ENCODE measurements at places on chromosomes 2 and 18.

DNA sequence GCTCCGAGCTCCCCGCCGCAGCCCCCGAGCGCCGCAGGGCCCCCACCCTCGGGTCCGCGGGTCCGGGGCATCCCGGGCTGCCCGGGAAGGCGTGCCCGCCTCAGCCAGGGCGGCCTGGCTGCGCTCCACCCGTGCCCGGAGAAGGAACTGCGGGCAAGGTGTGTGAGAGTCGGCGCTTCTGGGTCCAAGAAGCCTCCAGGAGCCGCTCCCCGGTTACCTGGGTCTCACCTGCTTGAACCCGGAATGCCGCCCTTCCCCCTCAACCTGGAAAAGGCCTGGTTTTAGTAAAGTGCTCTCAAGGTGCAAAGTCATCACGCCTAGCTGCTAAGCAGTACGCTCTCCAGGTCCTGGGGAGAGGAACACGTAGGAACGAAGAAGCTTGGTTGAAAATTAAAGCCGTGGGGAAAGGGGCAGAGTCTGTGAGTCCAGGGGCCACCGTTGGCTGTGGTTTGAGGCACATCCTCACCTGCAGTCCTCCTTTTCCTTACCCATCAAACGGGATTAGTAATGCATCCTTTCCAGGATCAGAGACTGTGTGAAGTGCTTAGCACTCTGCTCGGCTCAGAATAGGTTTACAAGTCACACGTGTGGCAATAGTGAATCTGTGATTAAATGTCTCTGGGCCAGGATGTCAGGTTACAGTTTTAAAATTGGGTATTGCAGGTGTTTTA is 1.2 kb downstream of the ASAP2 start:
- DNase-seq: no peak

DNA sequence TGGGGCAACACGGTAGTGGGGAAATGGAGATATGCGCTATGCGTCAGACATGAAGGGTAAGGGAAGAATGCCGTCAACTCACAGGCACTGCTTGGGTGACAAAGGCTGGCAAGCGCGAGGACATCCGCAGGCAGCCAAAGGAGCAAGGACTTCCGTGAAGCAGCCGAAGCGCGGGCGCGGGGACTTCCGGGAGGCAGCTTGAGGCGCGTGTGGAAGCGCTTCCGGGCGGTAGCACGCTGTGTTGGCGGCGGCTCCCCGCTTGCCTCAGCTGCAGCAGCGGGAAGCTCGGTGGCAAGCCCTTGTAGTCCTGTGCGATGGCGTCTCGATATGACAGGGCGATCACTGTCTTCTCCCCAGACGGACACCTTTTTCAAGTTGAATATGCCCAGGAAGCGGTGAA is at the start of gene PSMA8:
TSS of gene PSMA8 (plus strand) at position 218 of the 400 bp plus-strand sequence. CDS start at position 315, 97 bp downstream.
- DNase-seq: no peak

GRCh38 chr18:13613099-13613498 is 113.3 kb downstream of the FAM210A start:
- no peak for DNase-seq

GRCh38 chr2:134468776-134469175 is 214.9 kb downstream of the MGAT5 start:
- no peak for DNase-seq

- DNase-seq: no peak
Measured at GRCh38 chr2:9663008-9663879, 32.4 kb upstream of the YWHAQ start.

GRCh38 chr2:192953116-192953515 is 758.4 kb upstream of the TMEFF2 start:
- no peak for DNase-seq

GRCh38 chr2:217886720-217887309 is 116.0 kb downstream of the TNS1 start:
- DNase-seq: peak; percentile 51

DNA sequence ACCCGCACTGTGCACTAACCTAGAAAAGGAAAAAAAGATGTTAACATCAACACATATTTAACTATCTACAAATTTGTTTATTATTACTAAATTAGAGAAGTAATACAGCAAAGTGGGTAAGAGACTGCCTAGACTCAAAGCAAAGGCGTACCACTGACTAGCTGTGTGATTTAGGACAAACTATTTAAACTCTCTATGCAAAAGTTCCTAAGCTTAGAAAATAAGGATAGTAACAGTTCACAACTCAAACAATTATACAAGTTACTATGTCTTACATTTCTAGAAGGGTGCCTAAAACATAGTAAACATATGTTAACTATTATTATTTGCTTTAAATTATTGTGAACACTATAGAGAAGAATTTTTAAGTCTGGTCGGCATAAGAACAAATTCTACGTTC is 119.4 kb downstream of the RTTN start:
- no peak for DNase-seq

DNA sequence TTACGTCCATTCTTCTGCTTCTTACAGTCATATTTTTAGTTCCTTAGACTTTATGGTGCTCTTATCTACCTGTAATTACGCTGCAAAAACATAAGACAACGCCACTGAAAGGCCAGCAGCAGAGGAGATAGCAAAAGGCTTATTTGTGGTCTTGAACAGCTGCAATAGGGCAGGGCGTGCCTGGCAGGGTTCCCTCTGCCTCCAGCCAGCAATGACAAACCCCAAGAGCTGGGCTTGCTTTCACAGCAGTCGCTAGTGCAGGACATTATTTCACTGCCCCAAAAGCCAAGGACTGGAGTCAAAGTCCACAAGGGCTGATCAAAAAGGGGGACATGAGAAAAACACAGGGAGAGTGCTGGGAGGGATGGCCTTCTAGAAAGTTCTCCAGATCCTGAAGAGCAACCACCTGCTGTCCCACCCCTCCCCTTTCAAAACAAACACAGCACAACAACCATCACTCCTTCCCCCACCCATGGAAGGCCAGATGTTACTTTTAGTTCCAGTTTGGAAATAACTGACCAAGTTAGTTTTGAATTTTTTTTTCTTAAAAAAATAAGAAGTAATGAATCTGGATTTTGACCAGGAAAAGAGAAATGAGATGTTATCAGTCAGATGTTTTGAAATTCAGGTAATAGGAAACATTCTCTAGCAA is 127.8 kb downstream of the RBMS1 start:
- no peak for DNase-seq

- DNase-seq: no peak
Measured at GRCh38 chr2:230930928-230931555, 6.0 kb upstream of the GPR55 start.

GRCh38 chr2:5561006-5561405 is 131.2 kb upstream of the SOX11 start:
- peak; percentile 77 for DNase-seq

GRCh38 chr2:173410579-173410978 is 55.9 kb downstream of the CDCA7 start:
- no peak for DNase-seq

- DNase-seq: peak; percentile 20
Measured at GRCh38 chr18:70491734-70492348, 203.0 kb downstream of the SOCS6 start.

DNA sequence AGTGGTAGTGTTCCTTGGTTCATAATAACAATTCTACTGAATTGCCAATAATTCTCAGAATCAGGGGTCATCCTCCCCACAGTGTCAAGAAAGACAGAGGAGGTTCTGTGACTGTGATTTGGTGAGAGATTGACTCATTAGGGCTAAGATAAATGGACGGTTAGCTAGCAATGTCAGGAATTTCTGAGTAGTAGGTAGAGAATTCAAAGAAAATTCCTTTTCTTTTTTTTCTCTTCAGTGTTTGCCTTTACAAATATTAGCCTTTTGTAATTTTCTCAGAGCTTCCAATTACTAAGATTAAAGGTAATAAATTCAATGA is 16.8 kb upstream of the CRIM1 start:
- DNase-seq: no peak
